Activated T-cell treated with anti-CD3 and anti-CD28 coated beads, Interleukin-2, amount 50 U/mL, for 4 hours (primary cell): ENCODE measurements at places on chromosomes 5 and 9.

- no peak for DNase-seq
Observed at GRCh38 chr5:39946356-39947045, 521.7 kb upstream of the DAB2 start.

- no peak for DNase-seq
Observed at GRCh38 chr5:54774281-54775170, 210.9 kb downstream of the ESM1 start.

DNA sequence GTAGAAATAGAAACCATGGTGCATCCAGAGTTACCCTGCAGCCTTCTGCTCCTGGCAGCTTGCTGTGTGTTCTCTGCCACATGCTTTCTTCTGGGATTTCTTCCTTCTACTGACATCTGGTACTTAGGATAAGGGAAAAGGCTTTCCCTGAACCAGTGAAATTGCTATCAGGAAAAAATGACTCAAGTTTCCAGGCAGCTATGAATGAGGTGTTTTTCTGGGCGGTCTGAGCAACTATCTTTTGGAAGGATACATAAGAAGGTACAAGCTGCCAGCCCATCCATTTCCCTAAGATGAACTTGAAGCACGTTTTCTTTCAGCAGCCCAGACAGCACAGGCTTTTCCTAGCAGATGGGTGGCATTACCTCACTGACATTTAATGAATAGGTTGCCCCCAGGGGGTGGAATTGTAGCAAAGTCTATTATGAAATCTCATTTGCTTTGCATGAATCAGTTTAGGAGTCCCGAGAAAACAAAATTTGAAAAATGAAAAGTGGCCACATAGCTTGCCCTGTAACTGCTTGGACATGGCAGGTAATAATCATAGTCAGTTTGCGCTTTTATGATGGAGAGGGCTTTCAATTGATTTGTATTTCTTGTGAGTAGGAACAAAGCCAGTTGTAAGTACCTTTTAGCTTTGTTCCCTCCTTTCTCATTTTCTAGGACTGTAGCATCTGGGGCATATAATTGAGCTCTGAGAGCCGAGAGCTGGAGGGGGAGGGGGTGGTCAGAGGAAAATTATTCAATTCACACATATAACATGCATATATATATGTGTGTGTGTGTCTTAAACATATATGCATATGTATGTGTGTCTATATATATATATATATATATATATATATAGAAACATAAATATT lies 108.5 kb downstream of the C9orf152 start:
- DNase-seq = no peak

DNA sequence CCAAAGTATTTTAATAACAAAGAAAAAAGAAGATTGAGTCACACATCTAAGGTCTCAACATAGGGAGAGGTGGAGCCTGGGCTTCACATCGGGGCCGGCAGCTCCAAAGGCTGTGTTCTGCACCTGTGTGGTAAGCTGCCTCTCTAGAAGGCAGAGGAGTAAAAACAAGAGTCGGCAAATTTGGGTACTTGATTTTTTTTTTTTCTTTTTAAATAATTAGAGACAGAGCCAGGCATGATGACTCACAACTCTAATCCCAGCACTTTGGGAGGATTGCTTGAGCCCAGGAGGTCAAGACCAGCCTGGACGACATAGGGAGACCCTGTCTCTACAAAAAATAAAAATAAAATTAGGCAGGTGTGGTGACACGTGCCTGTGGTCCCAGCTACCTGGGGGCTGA lies 4.7 kb downstream of the URM1 start:
- no peak for DNase-seq

DNA sequence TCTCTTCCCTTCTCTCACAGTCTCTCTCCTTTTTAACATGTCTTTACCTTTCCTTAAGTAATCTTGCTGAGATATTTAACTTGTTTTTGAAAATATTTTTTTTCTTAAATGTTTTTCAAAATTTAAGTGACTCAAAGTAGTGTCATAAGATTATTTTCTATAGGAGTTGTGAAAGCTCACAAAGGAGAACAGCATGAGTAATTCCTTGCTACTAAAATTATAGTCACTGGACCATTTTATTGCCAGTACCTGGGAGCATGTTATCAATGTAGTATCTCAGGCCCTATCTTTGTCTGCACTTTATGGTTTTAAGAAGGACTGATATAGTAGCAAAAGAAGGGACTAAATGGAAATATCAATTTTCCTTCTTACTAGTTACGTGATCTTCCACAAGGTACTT lies 181.9 kb downstream of the TMEM232 start:
- no peak for DNase-seq

GRCh38 chr5:163727028-163727427 lies 221.6 kb downstream of the MAT2B start:
- DNase-seq = no peak

DNA sequence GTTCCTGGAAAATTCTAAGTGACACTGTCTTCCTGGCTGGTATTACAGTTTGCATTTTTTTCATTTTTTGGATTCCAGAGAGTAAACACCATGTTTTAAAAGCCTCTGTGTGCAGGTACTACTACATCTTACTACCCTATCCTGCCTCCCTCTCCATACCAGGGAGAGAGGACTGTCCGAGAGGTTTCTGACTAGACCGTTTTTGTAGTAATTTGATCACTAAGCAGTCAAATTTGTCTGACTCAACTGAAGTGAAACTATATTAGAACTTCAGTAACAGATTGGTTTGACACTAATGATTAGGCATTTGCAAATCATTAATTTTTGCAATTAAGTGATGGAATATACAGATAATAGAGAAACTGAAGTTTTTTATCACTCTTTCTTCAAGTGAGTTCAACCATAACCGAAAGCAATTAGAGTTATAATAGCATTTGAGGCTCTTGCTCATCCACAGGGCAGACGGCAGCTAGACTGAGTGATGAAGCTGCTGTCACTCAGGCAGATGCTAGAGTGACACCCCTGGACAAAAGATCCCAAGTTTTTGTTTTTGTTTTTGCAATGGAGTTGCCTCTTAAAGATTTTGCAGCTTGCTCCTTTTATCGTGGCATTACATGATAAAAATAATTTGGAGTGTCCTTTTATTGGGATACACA lies 44.3 kb downstream of the SMARCA2 start:
- no peak for DNase-seq
